ENCODE measurements at places on chromosomes 2 and 18.

DNA sequence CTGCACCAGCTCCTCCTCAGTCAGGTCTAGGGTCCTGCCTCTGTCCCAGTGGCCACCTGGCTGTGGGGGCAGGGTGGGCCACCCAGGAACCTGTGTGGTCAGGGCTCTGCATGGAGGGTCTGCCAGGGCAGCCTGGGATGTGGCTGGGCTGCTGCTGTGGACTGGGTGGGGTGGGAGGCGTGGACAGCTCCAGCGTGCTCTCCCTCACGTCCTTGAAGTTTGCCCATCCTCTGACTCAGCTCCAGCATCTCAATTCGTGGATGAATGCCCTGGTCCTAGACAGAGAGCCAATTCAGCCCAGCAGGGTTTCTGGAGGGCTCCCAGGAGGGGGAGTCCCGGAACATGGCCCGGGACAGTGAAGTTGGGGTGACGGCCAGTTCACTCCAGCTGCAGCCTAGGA, 64.3 kb upstream of the EPAS1 start:
- DNase-seq = no peak

GRCh38 chr2:19942199-19942598, 40.4 kb upstream of the TTC32 start:
- DNase-seq = no peak

DNA sequence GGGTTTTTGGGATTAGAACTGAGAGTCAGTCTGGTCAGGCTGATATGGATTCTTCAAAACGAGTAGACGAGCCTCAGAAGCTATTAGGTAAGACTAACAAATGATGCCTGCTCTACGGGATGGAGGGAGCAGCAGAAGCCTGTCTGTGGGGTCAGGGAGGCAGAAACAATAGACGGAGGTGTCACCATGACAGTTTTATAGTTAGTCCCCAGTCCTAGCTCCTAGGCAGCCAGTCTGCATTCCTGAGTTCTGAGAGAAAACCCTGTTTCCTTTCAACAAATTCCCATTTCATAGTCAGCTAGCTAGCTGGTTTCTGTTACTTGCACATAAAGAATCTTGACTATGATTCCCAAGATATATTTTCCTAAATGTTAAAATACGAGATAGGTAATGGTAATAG, 542.1 kb downstream of the PID1 start:
- no peak for DNase-seq

GRCh38 chr18:4357579-4357978, 97.5 kb downstream of the DLGAP1 start:
- no peak for DNase-seq

- DNase-seq = no peak
Measured at GRCh38 chr2:152858594-152859265, 140.3 kb downstream of the ARL6IP6 start.

GRCh38 chr2:138730497-138731030, 49.6 kb downstream of the NXPH2 start:
- no peak for DNase-seq

DNA sequence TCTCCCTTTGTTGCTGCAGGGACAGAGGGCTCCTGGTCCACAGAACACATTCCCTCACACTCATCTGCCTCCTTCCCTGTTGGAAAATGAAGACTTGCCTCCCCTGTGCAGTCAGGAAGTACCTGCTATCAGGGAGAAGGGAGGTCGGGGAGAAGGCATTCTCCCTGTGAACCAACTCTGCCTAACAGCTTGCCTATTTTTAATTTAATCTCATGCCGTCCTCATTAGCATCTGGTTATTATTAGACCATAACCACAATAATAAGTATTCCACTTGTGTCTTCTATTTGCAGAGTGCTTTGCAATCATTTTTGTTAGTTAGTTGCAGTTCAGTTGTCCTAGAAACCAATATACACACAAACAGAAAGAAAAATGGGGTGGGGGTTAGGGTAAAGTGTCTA, 232.6 kb upstream of the SKOR2 start:
- no peak for DNase-seq

DNA sequence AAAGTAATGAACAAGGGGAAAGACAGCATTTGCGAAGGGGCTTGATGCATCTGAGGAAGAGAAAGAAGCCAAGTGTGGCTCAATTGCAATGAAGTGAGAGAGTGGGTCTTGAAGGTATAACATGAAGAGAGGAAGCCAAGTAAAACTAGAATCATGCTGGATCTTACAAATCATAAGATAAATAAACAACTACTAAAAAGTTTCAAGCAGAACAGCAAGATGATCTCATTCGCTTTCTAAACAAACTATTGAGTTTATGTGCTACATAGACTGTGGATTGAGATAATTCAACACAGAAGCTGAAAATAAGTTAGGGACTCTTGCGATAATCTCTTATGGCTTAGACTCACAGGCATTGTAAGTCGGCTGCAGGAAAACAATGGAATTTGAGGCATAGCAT, 1310.5 kb upstream of the NRXN1 start:
- no peak for DNase-seq

Measured in stimulated activated CD8-positive, alpha-beta memory T cell treated with anti-CD3 and anti-CD28 coated beads, Interleukin-7, amount 100 ng/mL, for 1 hour (primary cell).